Common myeloid progenitor, CD34-positive (primary cell): ENCODE measurements at places on chromosomes 3 and 15.

GRCh38 chr3:116166121-116166520 lies 279.2 kb downstream of the LSAMP start:
- no peak for DNase-seq

DNA sequence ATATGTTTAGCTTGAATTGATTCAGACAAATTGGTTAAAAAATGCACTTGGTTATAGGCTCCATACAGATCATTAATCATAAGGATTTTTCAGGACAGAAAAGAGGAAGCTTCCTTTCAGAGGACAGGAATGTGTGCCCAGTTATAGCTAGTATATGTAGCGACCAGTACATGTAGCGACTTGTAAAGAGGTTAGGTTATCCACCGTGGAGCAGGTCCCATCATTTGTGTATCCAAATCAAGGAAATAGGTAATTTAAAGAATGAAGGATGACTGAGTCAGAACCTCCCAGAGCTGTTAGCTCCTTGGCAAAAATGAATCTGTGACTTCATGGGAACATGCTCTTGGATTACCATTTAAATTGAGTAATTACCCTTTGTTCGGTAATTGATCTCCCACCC lies 15.8 kb upstream of the P2RY12 start:
- DNase-seq = no peak

GRCh38 chr15:56980473-56980872 lies 62.0 kb downstream of the TCF12 start:
- DNase-seq = no peak

GRCh38 chr3:128072454-128073184 lies 20.4 kb downstream of the SEC61A1 start:
- no peak for DNase-seq

DNA sequence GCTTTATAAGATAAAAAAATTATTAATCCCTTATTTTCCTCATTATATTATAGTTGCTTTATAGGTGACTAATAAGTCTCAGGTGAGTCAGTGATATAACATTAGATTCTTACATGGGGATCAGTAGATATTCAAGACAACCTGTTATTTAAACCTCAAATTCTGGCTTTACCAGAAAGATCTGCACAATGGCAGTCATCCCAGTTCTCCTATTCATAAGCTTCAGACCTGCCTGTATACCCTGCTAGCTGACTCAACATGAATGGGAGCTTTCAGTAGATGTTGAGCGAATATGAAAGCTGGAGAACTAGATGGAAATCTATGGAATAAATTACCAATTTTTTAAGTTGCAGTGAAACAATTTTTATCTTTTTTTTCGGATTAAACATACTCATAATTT lies 20.5 kb upstream of the CCDC54 start:
- DNase-seq = no peak

GRCh38 chr3:126521122-126521891 lies 2.6 kb upstream of the CHST13 start:
- no peak for DNase-seq

DNA sequence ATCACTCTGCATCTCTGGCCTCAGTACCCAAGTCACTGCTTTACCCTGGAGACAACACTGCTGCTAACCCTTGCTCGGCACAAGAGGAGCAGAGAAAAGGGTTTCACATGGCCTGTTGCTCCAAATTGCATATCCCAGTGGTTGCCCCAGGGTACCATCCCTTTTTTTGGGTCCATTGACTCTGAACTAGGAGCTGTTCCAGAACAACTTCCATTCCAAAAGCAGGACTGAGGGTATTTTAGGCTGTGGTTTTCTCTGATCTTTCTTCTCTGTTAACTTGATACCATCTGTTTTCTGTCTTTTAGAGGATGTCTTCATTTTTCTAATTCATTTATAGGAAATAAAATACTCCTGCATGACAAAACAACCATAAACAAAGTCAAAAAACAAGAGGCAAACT lies 17.3 kb upstream of the RYK start:
- DNase-seq = no peak

- DNase-seq = no peak
Observed at GRCh38 chr15:92244703-92245102, 149.0 kb upstream of the ST8SIA2 start.

DNA sequence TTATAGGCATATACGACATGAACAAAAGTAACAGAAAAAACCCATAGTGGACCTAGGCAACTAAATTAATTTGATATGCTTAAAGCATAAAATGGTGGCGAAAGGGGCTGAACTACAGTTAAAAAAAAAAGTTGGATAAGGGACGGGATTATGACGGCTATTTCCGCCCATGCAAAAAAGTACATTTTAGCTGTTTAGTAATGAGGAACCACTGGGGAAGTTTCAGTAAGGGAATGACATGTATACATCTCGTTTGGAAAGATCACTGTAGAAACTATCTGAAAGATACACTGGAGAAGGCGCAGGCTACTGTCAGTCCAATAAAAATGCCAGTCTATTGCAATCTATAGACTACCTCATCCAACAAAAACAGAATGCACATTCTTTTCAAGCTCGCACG lies 65.6 kb downstream of the ZNF148 start:
- DNase-seq = no peak

DNA sequence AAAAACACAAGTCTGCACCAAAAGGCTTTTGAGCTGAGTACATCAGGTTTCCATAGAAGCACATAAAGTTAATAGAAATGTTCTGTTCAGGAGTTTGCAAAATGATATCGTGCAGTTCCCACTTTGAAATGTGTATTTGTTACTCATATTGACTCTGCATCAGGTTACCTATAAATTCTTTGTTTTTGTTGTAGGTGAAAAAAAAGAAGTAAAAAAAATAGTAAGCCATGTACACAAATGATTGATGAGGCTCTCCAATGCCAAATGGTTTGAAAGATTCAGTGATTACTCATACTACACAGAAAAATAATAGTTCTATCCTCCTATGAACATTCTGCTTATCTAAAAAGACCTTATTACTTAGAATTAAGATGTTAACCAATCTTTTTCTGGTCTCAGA lies 287.3 kb upstream of the MME start:
- no peak for DNase-seq

DNA sequence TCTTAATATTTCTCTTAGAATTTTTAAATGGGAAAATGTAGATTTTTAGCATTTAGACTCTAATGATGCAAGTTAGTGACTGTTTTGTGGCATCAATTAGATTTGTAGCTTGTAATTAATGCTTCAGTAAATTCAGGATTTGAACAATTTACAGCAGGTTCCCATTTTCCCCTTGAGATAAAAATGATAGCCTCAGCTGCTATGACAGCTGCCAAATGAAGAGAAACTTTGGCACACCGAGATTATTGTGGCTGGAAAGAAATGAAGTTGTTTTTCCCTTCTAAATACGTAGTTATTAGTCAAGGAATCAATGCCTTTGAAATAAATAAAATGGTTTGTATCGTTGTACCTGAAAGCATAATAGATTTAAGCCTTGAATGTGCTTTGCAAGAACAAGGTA lies 206.4 kb upstream of the P2RY1 start:
- no peak for DNase-seq

GRCh38 chr15:89017370-89018066 lies 70.7 kb upstream of the ABHD2 start:
- DNase-seq = peak; percentile 88

GRCh38 chr3:118380576-118380975 lies 654.1 kb downstream of the IGSF11 start:
- no peak for DNase-seq

DNA sequence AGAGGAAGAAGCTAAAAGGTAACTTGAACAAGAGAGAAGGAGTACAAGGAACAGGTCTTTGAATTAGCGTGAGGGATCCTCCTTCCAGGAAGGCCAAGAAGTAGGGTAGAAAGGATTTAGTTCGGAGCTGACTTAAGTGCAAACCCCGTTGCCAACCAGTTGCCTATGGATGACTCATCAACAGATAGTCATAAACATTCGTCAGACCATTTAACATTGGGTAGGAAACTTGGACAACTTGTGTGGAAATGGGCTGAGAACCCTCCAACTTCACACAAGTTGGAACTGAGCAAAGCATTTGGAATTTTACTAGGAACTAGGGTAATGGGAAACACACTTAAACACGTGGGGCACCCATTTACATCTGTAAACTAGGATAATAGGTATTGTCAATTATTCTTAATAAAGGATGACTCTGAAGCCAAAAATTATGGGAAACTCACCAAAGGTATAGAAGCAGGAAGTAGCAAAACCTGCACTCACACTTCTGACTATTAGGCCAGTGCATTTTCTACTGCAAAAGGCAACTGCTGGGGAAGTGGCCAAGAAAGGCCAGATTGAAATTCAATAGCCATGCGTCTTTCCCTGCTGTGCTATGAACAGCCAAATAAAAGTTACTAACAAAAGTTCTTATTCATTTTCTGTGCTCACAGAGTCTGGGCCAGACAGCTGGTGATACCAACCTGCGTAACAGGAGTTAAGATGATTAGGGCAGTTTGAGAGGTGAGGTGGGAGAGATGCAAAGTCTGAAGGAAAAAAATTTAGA lies 174.5 kb upstream of the TMC3 start:
- DNase-seq = no peak

GRCh38 chr15:98196371-98196770 lies 235.9 kb downstream of the ARRDC4 start:
- DNase-seq = no peak

- no peak for DNase-seq
Observed at GRCh38 chr3:94303897-94304296, 241.0 kb downstream of the NSUN3 start.

- no peak for DNase-seq
Observed at GRCh38 chr3:28698706-28699105, 350.1 kb upstream of the AZI2 start.

GRCh38 chr3:78918361-78919020 lies 849.3 kb downstream of the ROBO1 start:
- no peak for DNase-seq

DNA sequence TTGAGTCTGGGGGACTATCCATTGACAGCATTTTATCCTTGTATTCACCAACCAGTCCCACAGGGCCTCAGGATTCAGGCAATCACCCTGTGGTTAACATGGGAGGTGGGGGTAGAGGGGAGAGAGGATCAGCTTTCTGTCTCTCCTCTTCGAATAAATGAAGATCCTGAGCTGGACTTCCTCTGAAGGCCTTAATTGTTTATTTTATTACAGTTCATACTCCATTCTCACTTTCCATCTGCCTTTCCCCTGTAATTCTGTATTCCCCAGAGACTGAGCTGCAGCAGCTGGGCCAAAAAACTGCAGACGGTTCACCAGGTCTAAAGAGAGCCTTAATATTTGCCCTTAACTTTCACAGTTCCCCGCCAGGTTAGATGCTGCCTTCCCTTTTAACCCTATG lies 11.9 kb downstream of the TAGLN3 start:
- DNase-seq = no peak

DNA sequence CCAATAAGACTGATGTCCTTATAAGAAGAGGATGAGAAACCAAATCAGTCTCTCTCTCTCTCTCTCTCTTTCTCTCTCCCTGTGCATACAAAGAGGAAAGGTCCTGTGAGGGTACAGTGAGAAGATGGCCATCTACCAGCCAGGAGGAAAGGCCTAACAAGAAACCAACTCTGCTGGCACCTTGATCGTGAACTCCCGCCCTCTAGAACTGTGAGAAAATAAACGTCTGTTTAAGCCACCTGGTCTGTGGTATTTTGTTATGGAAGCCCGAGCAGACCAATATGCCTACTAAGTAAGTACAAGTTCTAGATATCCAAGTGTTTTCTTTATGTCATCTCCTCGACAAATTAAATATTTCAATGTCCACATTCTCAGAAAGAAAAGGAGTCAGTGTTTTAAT lies 44.9 kb upstream of the TMC3 start:
- no peak for DNase-seq

- DNase-seq = no peak
Observed at GRCh38 chr15:32743411-32744140, 25.8 kb downstream of the GREM1 start.

DNA sequence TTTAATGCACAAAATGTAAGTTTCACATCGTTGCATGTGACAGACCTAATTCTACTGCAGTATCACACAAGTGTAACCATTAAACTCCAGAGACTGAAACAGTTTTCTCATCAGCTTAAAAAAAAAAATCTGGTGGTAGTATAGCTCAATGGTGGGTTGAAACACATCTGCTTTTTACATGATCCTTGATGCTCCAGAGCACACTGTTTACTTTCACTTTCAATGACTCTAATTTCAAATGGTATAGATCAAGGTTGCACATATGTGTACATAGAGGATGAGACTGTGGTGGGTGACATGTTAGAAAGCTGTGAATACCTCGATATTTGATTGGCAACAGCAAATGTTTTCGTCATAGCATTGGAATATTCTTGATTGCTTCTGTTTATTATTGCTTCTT lies 22.4 kb downstream of the MCTP2 start:
- no peak for DNase-seq

GRCh38 chr3:177928172-177928873 lies 607.9 kb upstream of the KCNMB2 start:
- DNase-seq = peak; percentile 57

DNA sequence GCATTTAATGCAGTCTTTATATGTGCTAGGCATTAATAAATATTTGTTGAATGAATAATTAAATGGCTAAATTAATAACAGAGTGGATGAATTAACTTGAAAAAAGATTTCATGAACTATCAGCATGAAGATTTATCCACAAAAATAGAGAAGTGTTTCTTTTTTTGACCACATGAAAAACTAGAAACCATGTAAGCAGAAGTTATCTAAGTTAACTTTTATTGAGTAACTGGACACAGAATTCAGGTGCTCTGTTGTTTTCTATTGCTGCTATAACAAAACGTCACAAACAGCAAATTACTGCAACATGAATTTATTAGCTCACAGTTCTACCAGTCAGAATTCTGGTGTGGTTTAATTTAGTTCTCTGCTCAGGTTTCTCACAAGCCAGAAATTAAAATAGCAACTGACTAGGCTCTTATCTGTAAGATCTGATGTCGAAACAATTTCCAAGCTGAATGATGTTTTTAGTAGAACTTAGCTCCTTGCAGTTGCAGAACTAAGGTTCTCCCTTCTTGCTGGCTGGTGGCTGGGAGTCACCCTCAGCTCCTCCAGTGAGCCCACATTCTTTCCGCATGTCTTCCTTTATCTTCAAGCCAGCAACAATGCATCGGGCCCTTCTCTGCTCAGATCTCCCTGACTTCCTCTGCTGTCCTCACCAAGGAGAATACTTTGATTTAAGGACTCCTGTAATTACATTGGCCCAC lies 810.2 kb upstream of the ALCAM start:
- DNase-seq = no peak

- DNase-seq = no peak
Observed at GRCh38 chr3:186790261-186790981, 7.0 kb downstream of the EIF4A2 start.

GRCh38 chr3:69442771-69443311 lies 57.0 kb upstream of the FRMD4B start:
- DNase-seq = no peak
